ENCODE measurements at places on chromosomes 4 and X. TPM values are rescaled to one million over a fixed set of nuclear protein-coding genes. Genes with fewer than 3 reads are reported as not detected.

SPANXD gene
- total RNA-seq: not detected

FRMPD4 gene
- 0.58 TPM for total RNA-seq

ENPP6 gene
- total RNA-seq: 0.84 TPM

MAGEE2 gene
- not detected for total RNA-seq

ETDC gene
- not detected for total RNA-seq

GLRA2 gene
- not detected for total RNA-seq

FTHL17 gene
- total RNA-seq: not detected

HTN1 gene
- total RNA-seq: not detected

ASB12 gene
- total RNA-seq: not detected

MAGEA9B gene
- not detected for total RNA-seq

IL21 gene
- total RNA-seq: not detected

GABRG1 gene
- not detected for total RNA-seq

CTAG1B gene
- not detected for total RNA-seq

ZAR1 gene
- total RNA-seq: not detected

UGT8 gene
- 0.13 TPM for total RNA-seq
